ENCODE measurements at places on chromosomes 16 and 17. TPM values are rescaled to one million over a fixed set of nuclear protein-coding genes. Genes with fewer than 3 reads are reported as not detected.

GRCh38 chr17:59811209-59811608 is 81.5 kb downstream of the TUBD1 start:
- H3K36me3 ChIP-seq: no peaks in the 10 kb centered on the region
- H3K27me3 ChIP-seq: no peaks in the 10 kb centered on the region
- H3K4me1 ChIP-seq: peaks cover 4% of the 10 kb centered on the region
- H3K27ac ChIP-seq: no peak overlapping the region
- no peak overlapping the region for H3K4me3 ChIP-seq

DNA sequence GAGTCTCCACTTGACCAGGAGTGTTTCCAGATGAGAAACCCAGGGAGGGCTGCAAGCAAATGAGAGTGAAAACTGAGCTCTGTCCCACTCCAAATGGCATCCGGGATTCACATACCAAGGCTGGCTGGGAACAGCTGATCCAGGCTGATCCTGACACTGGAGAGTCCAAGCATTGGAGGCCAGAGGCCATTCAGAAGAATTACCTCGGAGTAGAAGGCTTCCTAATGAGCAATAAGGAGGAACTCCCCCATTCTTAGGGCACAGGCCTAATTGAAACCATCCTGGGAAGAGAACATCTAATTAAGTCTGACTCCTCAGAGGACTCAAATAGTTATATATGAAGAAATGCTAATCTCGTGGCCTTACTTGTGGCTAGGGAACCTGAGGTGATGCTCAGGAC is 142.8 kb downstream of the PRKCA start:
- no peaks in the 10 kb centered on the region for H3K27me3 ChIP-seq
- H3K4me3 ChIP-seq: no peak overlapping the region
- no peak for DNase-seq
- no peaks in the 10 kb centered on the region for H3K4me1 ChIP-seq
- no peak overlapping the region for H3K27ac ChIP-seq

GRCh38 chr17:57419940-57420550 is 163.7 kb downstream of the MSI2 start:
- DNase-seq: no peak
- H3K36me3 ChIP-seq: no peaks in the 10 kb centered on the region
- no peak overlapping the region for H3K4me3 ChIP-seq
- peaks cover 5% of the 10 kb centered on the region for H3K4me1 ChIP-seq
- no peaks in the 10 kb centered on the region for H3K27me3 ChIP-seq
- H3K27ac ChIP-seq: no peak overlapping the region

DNA sequence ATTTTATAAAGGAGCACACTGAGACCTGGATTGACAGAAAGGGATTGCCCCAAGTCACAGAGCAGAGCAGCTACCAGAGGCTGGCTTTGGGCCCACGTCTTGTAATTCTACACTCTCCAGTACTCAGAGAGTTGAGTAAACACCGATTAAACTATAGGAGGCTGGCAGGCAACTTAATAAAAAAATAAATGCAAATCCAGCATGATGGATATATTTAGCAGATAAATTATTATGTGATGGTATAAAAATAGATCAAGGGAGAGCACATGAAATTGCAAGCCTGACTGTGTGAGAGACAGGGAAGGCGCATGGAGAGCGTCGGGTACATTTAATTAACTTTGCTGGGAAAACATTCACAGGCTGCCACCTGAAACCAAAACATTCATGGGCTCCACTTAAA is 87.7 kb upstream of the CCL2 start:
- H3K36me3 ChIP-seq: no peaks in the 10 kb centered on the region
- H3K27ac ChIP-seq: no peak overlapping the region
- no peak for DNase-seq
- H3K4me3 ChIP-seq: no peak overlapping the region

AOC2 gene
- 1.5 TPM for total RNA-seq

DNA sequence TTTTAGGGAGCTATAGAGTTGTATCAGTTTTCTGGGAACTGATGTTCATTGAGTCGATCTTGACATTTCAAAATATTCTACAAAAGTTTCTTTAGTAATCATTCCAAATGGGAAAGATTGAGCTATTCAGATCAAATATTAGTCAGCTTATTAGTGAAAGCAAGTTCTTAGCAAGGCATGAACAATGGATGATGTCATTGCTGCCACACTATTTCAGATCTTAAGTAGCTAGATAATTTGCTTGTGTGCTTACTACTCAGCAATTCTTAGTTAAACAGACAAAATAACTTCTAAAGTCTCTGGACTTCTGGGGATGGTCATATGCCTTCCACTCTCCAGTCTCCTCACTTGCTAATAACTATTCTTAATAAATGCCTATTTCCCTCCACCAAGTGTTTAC is 69.0 kb upstream of the CDH8 start:
- no peak overlapping the region for H3K27ac ChIP-seq
- H3K4me1 ChIP-seq: no peaks in the 10 kb centered on the region
- no peaks in the 10 kb centered on the region for H3K27me3 ChIP-seq
- H3K36me3 ChIP-seq: no peaks in the 10 kb centered on the region
- H3K4me3 ChIP-seq: no peak overlapping the region

GRCh38 chr16:81695321-81696165 is 83.5 kb upstream of the PLCG2 start:
- H3K4me1 ChIP-seq: peaks cover 12% of the 10 kb centered on the region
- DNase-seq: peak; percentile 35
- H3K4me3 ChIP-seq: no peak overlapping the region
- no peak overlapping the region for H3K27ac ChIP-seq

DNA sequence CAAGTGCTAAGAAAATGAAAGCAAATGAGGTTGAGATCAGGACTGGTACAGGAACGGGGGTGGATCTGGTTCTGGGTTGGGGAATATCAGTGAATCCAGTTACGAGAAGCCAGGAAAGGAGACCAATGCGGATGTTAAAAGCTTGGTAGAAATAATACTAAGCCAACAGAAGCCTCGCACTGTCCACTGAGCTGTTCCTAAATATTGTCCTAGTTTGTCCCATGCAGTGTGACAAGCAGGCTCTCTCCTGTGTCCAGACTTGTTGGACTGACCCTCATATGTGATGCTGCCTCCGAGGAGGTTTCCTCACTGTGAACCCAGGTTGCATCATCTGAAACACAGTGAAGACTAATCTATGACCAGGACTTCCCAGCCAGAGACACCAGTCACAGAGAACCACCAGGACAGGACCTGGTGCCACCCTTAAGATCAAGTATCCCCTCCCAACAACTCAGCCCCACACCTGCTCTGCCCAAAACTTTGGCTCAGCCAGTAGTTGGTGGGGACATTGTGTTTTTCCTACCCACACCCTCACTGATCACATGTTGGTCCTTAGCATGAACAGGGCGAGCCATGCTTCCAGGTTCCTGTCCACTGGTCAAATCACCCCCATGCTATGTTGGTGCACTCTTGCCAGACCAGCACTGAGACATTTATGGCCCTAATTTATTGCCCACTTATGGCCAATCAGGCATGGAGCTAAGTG is 32.7 kb upstream of the SCNN1B start:
- H3K4me3 ChIP-seq: no peak overlapping the region
- no peak overlapping the region for H3K27ac ChIP-seq

TM4SF5 gene
- not detected for total RNA-seq

- DNase-seq: peak; percentile 38
- H3K36me3 ChIP-seq: no peaks in the 10 kb centered on the region
- peaks cover 12% of the 10 kb centered on the region for H3K4me1 ChIP-seq
- no peak overlapping the region for H3K4me3 ChIP-seq
Measured at GRCh38 chr17:62706598-62707424, 79.3 kb downstream of the MRC2 start.

DNA sequence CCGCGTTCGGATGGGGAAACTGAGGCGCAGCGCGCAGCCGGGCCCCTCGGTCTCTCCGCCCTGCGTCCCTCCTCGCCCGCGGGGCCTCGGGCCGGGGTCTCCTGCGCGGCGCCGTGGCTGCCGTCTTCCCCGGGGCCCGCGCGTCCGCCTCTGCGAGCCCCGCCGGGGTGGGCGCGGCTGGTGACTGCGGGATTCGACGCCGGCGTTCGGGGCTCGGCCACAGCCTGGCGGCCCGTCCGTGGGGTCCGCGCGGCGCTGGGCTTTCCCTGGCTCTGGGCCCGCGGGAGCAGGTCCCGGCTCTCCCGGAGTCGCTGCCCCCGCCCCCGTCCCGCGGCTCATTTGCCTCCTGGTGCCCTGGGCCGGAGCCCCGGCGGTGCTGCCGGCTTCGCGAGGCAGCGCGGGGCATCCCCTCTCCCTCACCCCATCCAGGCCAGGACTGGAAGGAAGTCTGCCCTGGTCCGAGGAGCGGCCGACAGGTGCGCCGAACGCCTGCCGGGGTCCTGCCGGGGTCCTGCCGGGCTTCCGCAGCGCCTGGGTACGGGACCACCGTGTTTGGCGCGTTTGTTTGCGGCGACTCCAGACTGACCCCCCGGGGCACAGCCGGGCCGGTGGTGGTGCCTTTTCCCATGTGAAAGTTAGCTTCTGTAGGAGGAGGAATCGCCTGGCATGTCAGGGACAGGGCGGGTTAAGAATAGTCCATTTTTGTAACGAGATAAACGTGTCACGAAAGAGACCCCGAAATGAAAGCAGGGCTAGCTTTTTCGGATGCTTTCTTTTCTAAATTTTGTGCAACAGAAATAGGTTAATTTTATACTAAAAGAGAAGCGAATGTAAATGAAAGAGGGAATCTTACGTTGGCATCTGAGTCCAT is 671 bp downstream of the CHMP6 start:
- H3K27ac ChIP-seq: peak overlapping the region; percentile 85
- H3K4me3 ChIP-seq: peak overlapping the region; percentile 84
- peak; percentile 13 for DNase-seq
- H3K36me3 ChIP-seq: no peaks in the 10 kb centered on the region

GRCh38 chr17:56793957-56794356 is 39.8 kb downstream of the C17orf67 start:
- DNase-seq: no peak
- no peaks in the 10 kb centered on the region for H3K4me1 ChIP-seq
- no peaks in the 10 kb centered on the region for H3K27me3 ChIP-seq
- no peak overlapping the region for H3K4me3 ChIP-seq

GRCh38 chr16:87108941-87109340 is 208.3 kb downstream of the C16orf95 start:
- no peaks in the 10 kb centered on the region for H3K36me3 ChIP-seq
- H3K4me3 ChIP-seq: no peak overlapping the region
- DNase-seq: no peak
- no peak overlapping the region for H3K27ac ChIP-seq

GRCh38 chr16:50309527-50310307 is 43.4 kb downstream of the ADCY7 start:
- no peaks in the 10 kb centered on the region for H3K27me3 ChIP-seq
- peak overlapping the region; percentile 39 for H3K27ac ChIP-seq
- peaks cover 20% of the 10 kb centered on the region for H3K4me1 ChIP-seq
- DNase-seq: peak; percentile 80
- H3K4me3 ChIP-seq: no peak overlapping the region

DNA sequence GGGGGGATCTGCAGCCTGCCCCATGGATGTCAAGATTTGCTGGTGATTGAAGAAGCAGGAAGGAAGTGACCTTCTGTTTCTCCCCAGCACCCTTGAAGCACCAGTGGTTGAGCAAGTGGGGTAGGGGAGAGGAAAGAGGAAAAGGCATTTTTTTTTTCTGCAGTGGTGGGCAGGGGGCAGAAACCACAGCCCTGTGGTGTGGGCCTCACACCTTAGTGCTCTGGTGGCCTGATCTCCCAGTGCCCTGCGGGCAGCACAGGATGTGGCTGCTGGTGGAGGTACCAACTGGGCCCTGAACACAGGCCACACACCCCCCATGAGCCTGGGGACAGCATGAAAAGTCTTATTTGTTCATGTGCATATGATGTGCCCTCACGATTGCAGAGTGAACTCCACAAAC is 7.1 kb downstream of the ITGAD start:
- no peaks in the 10 kb centered on the region for H3K36me3 ChIP-seq
- H3K27me3 ChIP-seq: no peaks in the 10 kb centered on the region
- no peak overlapping the region for H3K4me3 ChIP-seq

GRCh38 chr17:34626121-34626681 is 46.8 kb downstream of the TMEM132E start:
- H3K4me1 ChIP-seq: no peaks in the 10 kb centered on the region
- H3K27me3 ChIP-seq: no peaks in the 10 kb centered on the region
- no peaks in the 10 kb centered on the region for H3K36me3 ChIP-seq
- no peak overlapping the region for H3K4me3 ChIP-seq
- no peak overlapping the region for H3K27ac ChIP-seq

GRCh38 chr17:74804683-74805082 is 28.5 kb upstream of the NAT9 start:
- no peak overlapping the region for H3K4me3 ChIP-seq
- H3K4me1 ChIP-seq: no peaks in the 10 kb centered on the region
- H3K27me3 ChIP-seq: no peaks in the 10 kb centered on the region
- H3K27ac ChIP-seq: no peak overlapping the region

DNA sequence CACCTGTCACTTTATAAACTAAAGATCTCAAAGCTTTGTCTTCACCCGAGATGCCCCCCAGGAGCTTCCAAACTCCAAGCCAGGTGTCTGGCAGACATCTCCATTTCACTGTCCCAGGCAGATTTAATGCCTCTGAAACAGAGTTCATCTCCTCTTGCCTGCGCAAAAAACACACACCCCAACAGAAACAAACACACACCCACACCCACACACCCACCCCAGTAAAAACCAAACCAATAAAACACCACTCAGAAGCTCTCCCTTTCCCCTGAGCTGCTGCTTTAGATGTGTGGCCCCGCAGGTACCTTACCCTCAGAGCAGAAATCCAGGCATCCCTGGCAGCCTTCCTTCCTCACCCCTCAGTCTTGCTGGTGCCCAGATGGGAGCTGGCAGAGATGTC is 14.4 kb downstream of the SEC14L1 start:
- no peaks in the 10 kb centered on the region for H3K27me3 ChIP-seq
- peaks cover 7% of the 10 kb centered on the region for H3K4me1 ChIP-seq
- no peak overlapping the region for H3K27ac ChIP-seq

DDX28 gene
- 6.8 TPM for total RNA-seq

COL1A1 gene
- 653 TPM for total RNA-seq

DNA sequence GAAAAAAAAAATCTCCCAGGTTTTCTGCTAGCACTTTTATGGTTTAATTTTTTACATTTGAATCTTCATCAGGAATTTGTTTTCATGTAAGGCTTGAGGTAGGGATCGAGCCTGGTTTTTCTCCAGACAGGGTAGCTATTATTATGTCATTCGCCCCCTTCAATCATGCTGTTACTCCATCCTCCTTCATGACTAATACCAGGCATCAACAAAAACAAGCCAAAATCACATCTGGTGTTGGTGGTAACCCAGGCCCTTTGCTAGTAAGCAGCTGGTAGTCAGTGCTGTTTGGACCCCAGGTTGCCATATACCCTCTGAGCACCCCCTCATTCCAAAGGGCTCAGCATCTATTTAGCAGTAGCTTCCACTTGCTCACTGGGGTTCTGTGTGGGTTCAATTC is 29.5 kb downstream of the DRC3 start:
- H3K36me3 ChIP-seq: no peaks in the 10 kb centered on the region
- no peak overlapping the region for H3K4me3 ChIP-seq
- no peaks in the 10 kb centered on the region for H3K27me3 ChIP-seq
- no peak overlapping the region for H3K27ac ChIP-seq
- DNase-seq: no peak

- H3K4me3 ChIP-seq: no peak overlapping the region
- no peaks in the 10 kb centered on the region for H3K4me1 ChIP-seq
- H3K27me3 ChIP-seq: no peaks in the 10 kb centered on the region
- no peak for DNase-seq
Measured at GRCh38 chr16:77677129-77677528, 45.2 kb upstream of the NUDT7 start.

CNTROB gene
- total RNA-seq: 27.3 TPM

- H3K27me3 ChIP-seq: no peaks in the 10 kb centered on the region
- H3K4me1 ChIP-seq: peaks cover 28% of the 10 kb centered on the region
- H3K36me3 ChIP-seq: no peaks in the 10 kb centered on the region
- H3K27ac ChIP-seq: peak overlapping the region; percentile 67
Measured at GRCh38 chr16:88783391-88784073, 1.5 kb downstream of the PIEZO1 start.

CUEDC1 gene
- 30.2 TPM for total RNA-seq

- H3K36me3 ChIP-seq: no peaks in the 10 kb centered on the region
- no peak overlapping the region for H3K27ac ChIP-seq
- H3K4me3 ChIP-seq: no peak overlapping the region
- H3K27me3 ChIP-seq: no peaks in the 10 kb centered on the region
- DNase-seq: no peak
- no peaks in the 10 kb centered on the region for H3K4me1 ChIP-seq
Measured at GRCh38 chr17:74250324-74250995, 23.6 kb upstream of the DNAI2 start.
